ENCODE measurements at places on chromosomes 2 and 18. TPM values are rescaled to one million over a fixed set of nuclear protein-coding genes. Genes with fewer than 3 reads are reported as not detected.

DNA sequence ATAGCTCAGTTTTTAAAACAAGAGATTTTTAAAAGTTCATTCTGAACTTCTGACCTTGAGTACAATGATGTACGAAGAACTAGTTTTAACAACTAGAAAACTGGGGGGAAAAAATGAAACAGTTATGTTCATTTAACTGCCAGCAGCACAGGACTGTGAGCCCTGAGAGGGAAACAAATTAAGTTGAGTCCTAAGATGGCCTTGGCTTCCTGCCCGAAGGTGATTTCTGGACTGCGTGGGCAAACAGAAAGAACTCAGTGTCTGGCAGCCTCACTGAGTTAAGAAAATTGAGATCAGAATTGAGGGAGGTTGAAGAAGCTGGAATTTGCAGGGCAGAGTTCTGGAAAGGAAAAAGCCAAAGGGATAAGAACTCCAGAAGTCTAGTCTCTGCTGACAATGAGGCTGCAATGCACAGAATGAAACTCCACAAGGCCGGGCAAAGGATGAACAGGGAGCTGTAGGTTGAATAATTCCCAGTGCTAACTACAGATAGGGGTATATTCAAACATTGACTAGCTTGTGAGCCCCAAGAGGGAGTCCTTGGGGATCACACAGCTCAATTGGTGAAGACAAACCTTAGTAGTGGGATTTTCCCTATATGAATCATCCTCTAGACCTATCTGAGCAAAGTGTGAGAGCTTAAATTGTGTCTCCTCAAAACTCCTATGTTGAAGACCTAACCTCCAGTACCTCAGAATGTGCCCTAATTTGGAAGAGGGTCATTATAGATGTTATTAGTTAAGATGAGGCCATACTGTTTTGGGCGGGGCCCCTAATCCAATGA, 13.1 kb upstream of the CRACDL start:
- DNase-seq: no peak

The ARHGAP25 gene
- 43.6 TPM for total RNA-seq

The TMEM178A gene
- 0.81 TPM for total RNA-seq

- DNase-seq: no peak
Measured at GRCh38 chr2:132909427-132909826, 239.4 kb upstream of the LYPD1 start.

GRCh38 chr2:42903821-42904575, 111.6 kb upstream of the HAAO start:
- DNase-seq: no peak

The LYG1 gene
- not detected for total RNA-seq

- DNase-seq: no peak
Measured at GRCh38 chr2:19178175-19178574, 180.2 kb downstream of the OSR1 start.

- DNase-seq: no peak
Measured at GRCh38 chr2:104402825-104403224, 451.1 kb upstream of the POU3F3 start.

- DNase-seq: no peak
Measured at GRCh38 chr2:39464864-39465263, 27.8 kb upstream of the MAP4K3 start.

GRCh38 chr2:79638410-79638809, 125.6 kb downstream of the CTNNA2 start:
- no peak for DNase-seq

DNA sequence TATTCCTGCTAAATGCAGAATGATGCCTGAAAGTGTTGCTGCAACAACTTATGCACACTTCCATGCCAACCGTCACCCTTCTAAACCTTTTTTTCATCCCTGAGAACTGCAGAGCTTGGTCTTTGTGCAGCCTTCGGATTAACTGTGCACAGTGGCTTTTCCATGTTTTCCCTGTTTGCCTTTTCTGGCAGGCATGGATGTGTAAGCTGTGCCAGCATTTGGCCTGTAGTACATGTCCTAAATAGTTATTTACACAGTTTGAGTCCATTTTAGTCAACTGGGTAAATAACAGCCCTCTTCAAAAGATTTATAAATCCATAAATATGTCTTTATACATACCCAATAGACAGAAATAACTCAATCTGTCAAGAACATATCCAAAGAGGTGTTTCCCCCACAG, 31.5 kb downstream of the MEIS1 start:
- no peak for DNase-seq

DNA sequence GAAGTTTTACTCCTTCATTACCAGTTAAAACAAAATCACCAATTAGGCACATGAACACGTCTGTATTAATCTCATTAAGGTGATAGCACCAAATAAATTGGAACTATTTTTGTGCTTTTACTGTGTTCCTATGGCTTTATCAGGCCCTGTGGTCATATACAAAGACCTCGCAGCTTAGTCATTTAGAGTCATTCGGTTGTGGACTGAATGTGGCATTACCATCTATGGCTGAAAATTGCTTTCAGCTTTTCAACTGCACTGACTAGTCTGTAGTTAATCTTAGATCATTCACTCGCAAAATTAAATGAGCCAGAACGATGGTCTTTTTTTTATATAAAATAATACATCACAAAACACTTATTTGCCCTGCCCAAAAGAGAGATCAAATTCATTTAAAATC, 601.7 kb downstream of the NR4A2 start:
- no peak for DNase-seq

The PJVK gene
- total RNA-seq: 0.81 TPM

GRCh38 chr2:85667561-85668008, 414 bp downstream of the SFTPB start:
- no peak for DNase-seq

DNA sequence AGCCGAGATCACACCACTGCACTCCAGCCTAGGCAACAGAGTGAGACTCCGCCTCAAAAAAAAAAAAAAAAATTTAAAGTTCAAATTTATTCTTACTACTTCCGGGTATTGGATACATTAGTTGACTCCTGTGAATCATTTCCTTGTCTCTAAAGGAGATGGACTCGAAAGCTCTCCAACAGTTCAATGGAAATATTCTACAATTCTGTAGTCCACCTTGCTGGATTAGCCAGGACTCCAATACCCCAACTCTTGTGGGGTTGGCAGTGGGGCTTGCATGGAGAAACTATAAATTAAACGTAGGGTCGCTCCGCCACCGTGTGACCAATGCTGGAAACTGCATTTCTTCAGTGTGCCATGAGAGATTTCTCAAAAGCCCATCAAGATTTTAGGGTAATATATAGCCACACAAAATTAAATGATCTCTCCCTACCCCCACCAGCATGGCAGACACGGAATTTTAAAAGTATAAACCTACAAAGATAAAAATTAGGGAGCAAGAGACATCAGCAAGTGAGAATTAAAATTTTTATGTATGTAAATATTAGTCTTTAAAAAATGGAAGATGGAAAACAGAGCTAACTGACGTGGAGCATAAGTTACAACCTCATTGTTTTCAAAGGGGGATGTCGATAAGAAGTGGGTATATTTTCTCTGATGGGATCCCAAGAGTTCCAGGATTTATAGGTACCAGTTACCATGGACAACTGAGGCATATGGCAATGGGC, 27.8 kb upstream of the GAREM2 start:
- DNase-seq: peak; percentile 22

- no peak for DNase-seq
Measured at GRCh38 chr2:203623661-203624060, 82.8 kb upstream of the CD28 start.

- no peak for DNase-seq
Measured at GRCh38 chr2:75598589-75599155, 37.9 kb upstream of the EVA1A start.

The DOCK10 gene
- 30.2 TPM for total RNA-seq

GRCh38 chr18:79625195-79625923, 54.2 kb upstream of the CTDP1 start:
- DNase-seq: peak; percentile 88

The KRTCAP3 gene
- total RNA-seq: 2.2 TPM

The C2orf78 gene
- not detected for total RNA-seq

DNA sequence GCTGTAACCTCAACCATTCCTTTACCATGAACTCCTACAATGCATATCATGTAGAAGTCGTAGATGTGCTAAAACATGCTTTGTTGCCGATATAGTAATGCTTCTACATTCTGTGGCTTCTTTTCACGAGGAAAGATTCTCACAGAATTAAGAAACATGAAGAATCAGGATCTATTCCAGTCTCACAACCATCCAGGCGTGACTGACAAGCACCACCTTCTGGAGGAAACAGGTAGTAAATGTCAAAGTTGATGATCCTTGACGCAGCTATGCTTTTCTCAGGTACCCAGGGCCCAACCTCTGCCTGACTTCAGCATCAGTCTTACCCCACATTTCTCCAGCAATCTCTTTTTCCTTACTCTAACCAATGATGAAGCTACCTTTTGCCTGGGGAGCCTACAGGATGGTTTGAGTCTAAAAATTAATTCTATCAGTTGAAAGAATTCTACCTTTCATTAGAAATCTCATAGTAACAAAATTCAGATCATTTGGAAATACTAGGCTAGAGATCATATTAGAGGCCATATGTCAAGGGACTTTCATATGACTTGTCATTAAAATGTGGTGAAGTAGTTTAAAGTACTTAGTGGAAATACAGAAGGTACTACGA, 123.3 kb upstream of the RND3 start:
- no peak for DNase-seq

The SLC38A11 gene
- total RNA-seq: not detected

DNA sequence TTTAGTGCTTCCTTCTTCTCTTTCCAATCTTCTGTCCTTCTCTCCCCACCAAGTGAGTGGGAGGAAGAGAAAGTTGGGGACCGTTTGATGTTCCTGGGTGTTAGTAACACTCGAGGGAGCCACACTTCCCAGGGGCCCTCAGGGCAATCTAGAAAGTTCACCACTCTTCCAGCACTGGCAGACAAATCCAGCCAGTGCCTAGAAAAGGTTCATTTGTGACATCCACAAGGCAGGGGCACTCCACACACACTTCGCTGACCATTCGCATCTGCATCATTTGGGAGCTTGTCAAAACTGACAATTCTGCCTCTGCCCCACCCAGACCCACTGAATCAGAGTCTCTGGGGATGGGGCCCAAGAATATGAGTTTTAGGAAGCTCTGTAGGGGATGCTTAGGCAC, 86.8 kb upstream of the ST3GAL5 start:
- no peak for DNase-seq

GRCh38 chr18:9109523-9109922, 7.0 kb downstream of the NDUFV2 start:
- no peak for DNase-seq

- DNase-seq: no peak
Measured at GRCh38 chr2:164606557-164606956, 14.7 kb downstream of the GRB14 start.

DNA sequence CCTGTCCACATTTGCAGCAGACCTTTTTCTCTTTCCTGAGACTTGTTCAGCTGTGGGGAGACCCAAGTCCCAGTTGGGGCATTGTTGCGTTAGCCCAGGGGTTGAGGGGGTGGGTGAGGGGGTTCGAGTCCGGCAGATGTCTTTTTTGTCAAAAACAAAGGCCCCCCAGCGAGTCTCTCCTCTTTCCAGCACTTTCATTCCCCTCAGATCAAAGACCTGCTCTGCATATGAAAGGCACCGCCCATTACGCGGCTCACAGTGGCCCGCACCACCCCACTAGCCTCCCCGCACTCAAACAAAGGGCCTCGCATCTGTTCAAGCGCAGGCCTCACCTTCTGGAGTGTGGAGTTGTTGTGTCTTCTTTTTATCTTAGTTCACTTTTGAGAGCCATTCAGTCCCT, 25.2 kb downstream of the TRABD2A start:
- no peak for DNase-seq

The POU3F3 gene
- total RNA-seq: not detected

DNA sequence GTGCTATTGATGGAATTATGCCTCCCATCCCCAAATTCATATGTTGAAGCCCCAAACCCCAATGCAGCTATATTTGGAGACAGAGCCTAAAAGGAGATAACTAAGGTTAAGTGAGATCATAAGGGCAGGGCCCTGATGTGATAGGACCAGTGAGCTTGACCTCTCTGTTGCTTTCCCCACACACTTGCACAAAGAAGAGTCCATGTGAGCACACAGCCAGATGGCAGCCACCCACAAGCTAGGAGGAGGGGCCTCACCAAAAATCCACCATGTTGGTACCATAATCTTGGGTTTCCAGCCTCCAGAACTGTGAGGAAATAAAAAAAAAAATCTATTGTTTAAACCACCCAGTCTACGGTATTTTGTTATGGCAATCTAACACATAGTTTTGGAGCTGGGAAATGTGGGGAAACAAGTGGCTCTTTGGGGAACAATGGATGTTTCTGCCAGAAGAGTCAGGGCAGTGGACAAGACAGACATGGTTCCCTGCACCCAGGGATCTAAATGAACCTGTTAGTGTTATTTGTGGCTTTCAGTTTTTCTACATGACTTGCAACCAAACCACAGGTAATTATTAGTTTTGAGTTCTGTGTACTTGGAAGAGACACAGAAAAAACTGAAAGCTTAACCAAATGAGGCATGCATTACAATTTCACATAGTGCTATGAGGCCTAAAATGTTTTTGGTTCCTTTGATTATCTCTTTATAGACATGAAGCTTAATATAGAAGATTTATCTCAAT, 259.1 kb downstream of the LTBP1 start:
- no peak for DNase-seq

DNA sequence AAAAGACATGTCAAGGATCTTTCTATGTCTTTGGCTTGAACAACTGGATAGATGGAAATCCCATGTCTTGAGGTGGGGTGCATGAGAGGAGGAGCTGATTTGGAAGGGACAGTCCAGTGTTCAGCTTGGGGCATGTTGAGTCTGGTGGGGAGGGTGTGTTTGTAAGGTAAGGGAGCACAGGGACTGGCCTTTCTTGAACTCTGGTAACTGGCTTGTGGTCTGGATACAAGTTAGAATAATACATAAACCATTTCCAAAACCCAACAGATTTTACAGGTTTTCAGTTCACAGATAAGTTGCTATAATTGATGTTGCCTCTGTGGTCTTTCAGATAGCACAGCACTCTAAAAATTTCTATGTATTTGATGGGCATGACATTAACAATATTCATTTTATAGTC, 24.2 kb downstream of the RHBDD1 start:
- DNase-seq: no peak

DNA sequence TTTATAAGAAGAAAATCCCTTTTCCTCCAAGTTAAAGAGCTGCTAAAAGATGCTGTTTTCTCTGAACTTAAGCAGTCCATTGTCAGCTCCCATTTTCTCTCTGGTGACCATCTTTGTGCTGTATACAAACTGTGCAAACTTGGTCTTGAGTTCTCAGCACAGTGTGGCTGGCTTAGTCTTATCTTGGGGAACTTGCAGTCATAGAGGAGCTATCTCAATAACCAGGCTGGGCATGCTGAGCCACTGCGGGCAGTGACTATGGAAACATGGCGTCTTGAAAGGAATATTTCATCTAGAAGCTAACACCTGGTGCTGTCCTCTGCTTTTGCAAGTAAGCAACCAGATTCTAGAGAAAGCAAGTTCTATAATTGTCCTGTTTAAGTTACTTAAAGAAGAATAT, 1334.4 kb upstream of the CELF4 start:
- DNase-seq: no peak
